Gastroesophageal sphincter (tissue), 4 donors: ENCODE measurements at places on chromosomes 1 and 21. TPM values are rescaled to one million over a fixed set of nuclear protein-coding genes. Genes with fewer than 3 reads are reported as not detected.

DNA sequence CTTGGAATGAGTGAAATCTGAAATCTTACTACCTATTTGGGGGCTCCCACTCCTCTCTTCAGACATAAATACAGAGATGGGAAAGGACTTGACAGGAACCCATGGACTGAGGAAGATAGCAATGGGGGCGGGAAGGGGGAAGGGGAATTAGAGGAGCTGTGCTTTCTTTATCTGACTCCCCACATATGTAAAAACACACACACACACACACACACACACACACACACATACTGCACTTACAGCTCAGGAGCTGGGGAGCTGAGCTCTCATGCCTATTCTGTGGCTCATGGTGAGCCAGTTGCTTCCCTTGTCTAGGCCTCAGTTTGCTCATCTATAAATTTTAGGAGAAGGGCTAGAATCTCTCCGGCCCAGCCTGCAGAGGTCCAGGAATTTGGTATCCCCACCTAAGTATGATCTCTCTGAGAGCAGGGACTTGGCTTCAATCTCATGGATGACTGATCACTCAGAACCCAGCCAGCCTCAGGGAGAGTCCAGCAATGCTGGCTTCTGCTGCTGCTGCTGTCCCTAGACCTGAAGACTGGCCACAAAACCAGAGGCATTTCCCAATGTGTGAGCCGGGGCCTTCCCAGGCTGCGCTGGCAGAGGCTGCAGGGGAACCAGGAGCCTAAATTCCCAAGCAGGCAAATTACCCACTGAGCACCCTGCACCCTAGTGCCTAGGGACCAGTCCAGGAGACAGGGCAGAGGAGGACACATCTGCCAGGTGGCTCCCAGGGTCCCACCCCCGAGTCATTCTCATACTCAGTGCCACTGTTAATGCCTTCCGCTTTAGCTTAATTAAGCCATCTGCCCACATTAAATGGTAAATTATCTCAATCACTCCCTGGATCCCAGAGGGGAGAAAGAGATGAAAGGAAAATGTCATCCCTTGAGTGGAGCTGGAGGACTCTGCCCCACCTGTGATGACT, 57.5 kb upstream of the RBM15 start:
- no peak for ATAC-seq

DNA sequence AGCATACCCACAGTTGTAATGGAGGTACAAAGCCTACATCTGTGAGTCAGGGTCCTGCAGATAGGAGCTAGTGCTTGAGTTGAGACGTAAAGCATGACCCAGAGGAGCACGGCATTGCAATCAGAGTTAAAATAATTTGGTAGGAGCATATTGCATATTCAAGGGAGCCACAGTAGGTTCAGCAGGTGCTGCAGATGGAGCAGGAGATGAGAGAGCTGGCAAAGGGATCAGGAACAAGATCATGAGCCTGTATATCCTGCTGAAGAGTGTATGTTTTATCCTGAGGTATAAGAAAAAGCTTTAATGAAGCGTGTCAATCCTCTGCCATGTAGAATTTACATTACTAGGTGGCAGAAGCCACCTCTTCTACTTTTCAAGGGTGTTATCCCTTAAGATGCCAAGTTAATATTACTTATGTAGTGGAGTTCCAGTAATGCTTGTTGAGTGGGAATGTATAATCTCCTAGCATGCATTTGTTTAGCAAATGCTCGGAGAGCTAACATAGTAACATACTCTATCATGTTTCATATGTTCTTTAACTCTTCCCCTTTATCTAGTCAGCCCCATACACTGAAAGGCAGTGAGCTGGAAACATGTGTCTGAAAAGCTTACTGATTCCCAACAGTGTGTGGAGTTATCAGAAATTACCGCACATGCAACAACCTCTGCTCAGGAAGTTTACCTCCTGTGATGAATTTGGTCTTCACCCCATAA, 300.3 kb downstream of the GRIK1 start:
- ATAC-seq: no peak

DNA sequence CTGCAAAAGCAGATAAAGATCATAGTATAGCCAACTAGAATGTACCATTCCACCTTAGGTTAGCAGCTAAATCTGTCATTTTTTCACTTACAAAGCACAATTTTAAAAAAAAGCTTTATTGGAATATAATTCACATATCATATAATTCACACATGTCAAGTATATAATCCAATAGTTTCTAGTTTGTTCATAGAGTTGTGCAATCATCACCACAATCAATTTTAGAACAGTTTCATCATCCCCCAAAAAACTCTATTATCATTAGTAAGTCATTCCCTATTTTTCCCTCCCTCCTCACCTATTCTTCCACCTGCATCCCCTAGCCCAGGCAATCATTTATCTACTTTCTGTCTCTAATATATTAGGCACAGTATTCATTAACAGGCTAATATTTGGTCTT, 32.0 kb upstream of the INSL5 start:
- ATAC-seq: no peak

- ATAC-seq: no peak
Measured at GRCh38 chr1:204367956-204368355, 8.2 kb upstream of the PLEKHA6 start.

GRCh38 chr1:77687519-77687906, 5.1 kb upstream of the ZZZ3 start:
- no peak for ATAC-seq

Gene HAX1
- 121 TPM for total RNA-seq

Gene APCS
- total RNA-seq: not detected

GRCh38 chr21:38310646-38311485, 54.1 kb downstream of the KCNJ15 start:
- no peak for ATAC-seq

Gene GALE
- total RNA-seq: 25.2 TPM

Gene ST6GALNAC5
- total RNA-seq: 14.6 TPM

- peak; percentile 95 for ATAC-seq
Measured at GRCh38 chr1:25543425-25544242, at the start of gene LDLRAP1. TSS of gene LDLRAP1 (plus strand) at chr1:25543606. CDS start at chr1:25543699, 93 bp downstream.

Gene CHRM3
- 48.8 TPM for total RNA-seq

Gene CTH
- total RNA-seq: 1.5 TPM

DNA sequence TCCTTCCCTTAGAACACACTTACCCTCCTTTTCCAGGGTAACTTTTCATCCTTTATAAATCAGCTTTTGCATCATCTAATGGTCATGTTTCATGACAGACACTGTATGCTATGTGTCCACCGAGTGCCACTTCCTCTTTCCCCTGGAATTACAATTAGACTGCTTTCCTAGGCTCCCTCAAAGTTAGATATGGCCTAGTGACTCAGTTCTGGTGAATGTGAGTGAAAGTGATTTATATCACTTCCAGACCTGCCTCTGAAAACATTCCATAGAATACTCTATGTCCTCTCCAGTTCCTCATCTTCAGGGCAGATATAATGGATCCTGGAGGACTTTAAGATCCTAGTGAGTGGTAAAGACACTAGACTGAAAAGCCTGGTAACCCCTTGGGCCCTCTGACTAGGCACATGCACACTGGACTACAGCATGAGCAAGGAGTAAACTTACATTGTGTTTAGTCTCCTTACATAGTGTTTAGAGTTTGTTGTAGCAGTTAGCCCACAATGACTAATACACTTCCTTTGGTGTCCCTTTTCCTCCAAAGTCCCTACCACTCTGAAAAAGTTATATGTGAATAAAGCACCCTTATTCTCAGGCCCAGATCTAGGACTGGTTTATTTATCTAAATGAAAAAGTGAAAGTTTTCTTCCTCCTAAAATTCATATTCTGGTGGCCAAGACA, 59.3 kb downstream of the GPR88 start:
- no peak for ATAC-seq

DNA sequence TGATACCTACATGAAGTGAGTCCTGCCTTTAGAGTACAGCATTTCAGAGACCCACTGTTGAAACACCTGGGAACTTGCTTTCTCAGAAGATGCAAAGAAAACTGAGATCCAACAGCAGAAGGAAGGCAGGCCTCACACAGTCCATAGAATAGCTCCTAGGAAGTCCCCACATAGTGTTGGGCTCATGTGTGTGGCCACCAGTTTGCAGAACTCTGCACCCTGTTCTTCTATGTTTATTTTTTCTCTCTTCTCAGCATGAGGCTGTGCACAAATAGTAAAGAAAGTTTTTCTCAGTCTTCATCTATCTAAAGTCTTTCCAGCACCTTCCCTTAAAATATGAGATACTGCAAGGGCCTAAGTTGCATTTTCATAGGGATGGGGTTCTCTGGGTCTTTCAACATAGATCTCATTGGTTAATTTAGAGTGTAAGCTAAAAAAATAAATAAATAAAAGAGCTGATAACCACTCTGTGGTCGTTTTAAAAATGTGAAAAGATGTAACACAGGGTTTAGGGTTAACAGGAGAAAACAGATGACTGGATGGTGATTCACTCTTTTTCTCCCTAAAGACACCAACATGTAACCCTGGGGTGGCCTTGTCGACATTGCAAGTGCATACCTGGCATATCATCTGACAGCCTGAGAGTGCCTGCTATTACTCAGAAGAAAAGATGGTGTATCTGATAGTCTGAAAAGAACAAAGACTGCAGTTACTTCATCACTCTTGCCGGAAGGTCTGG, 94.6 kb downstream of the ZC3H11B start:
- ATAC-seq: no peak

- ATAC-seq: no peak
Measured at GRCh38 chr1:12620488-12620865, 2.5 kb upstream of the DHRS3 start.

- ATAC-seq: no peak
Measured at GRCh38 chr1:110255392-110255787, 45.3 kb downstream of the KCNC4 start.

Gene CA6
- not detected for total RNA-seq

- ATAC-seq: no peak
Measured at GRCh38 chr1:214615109-214615508, 12.1 kb downstream of the CENPF start.

Gene PLA2G5
- total RNA-seq: 8.8 TPM

GRCh38 chr1:176853503-176853902, 311.0 kb downstream of the ASTN1 start:
- no peak for ATAC-seq

DNA sequence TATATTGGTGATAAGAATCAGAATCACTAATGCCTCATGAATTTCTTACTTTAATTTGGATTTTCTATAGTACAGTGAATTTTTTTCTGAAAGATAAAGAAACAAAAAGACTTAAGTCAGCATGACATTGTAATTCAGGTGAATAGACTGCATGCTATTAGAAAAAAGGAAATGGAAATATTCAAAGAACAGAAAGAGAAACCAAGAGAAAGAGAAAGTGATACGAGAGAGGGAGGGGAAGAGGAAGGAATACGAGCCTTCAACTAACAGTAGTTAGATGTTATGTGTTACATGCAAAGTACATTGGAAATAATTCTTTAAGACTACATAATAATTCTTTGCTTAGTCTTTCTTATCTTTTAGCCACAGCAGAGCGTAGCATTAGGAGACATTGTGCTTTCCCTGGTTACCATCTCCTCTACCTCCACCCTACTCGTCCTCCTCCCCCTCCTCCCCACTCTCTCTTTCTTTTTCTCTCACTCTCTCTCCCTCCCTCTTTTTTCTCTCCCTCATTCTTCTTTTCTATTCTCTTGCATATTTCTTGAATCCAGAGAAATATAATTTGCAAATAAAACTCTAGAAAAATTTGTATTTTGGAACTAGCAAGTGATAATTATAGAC, 46.4 kb upstream of the ADGRL4 start:
- no peak for ATAC-seq

DNA sequence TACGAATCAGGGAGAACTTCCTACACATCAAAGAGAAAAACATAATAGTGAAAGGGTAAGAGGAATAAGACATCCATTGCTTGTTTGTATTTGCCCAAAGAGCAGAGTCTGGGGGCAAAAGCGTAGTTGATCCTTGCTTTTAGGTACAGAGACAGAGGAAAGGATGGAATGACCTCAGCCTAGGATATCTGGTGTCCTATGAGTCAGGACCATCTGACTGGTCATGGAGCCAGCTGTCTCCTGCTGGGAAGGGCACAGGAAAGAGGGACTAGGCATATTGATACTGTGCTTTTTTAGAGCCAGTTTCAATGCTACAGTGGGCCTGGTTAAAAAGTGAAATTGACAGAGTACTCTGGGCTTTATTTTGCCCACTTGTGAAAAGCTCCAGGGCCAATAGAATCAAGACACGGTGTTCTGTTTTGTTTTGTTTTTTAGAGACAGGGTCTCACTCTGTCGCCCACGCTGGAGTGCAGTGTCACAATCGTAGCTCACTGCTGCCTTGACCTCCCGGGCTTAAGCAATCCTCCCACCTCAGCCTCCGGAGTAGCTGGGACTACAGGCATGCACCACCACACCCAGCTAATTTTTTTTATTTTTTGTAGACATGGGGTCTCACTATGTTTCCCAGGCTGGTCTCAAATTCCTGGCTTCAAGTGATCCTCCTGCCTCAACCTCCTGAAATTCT, 3.2 kb downstream of the PLEKHO1 start:
- no peak for ATAC-seq

DNA sequence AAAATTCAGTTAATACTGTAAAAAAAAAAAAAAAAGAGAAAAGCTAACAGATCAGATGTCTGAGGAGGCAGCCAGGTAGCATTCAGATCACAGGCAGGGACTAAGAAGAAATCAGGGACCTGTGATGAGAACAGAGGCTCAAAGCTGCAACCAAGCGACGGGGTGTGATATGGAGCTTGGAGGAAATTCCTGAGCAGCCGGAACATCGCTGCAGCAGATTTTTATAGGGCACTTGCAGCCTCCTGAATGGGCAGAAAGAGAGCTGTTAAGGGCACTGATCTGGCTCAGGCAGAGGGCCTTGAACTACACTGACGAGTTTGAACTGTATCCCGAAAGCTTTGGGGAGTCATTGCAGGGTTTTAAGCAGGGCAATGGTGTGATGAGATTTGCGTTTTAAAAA, 315.4 kb downstream of the ADGRL2 start:
- no peak for ATAC-seq

DNA sequence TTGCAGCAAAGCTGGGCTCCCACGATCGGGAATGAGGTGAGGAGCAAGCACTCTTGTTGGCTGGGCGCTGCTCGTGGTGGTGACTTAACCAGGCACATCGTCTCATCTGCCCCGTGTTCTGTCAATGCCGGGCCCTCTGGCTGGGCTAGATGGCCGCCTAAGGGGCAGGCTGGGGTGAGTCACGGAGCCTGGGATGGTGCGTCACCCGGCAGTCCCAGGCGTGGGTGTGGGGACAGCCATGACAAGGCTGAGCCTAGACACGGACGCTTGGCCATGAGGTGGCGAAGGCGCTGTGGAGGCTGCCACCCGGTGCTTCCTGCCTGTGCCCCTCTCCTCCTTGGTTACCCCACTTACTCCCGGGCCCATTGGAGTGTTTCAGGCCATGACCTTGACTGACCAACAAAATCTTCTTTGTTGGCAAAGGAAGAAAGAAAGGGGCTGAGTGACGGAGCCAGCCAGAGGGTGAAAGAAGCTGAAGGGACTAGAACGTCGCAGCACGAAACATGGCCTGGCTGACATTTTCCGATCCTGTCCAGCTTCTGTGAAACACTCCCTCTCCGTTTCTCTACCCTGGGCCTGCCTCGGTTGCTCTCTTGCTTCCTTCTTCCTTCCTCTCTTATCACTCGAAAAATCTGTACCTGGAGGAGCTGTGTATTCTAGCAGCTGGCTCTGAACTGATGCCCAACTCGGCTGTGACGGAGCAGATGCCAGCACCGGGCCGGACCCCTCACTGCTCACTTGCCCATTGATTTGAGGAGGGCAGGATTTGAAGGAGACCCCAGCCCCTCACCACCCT, 596 bp downstream of the CD247 start:
- no peak for ATAC-seq
